Neuronal stem cell (in vitro differentiated cells): ENCODE measurements at places on chromosomes 6 and 20.

GRCh38 chr20:9919271-9920014, 80.6 kb upstream of the PAK5 start:
- no peaks in the 10 kb centered on the region for H3K27me3 ChIP-seq
- H3K4me3 ChIP-seq: no peak overlapping the region
- H3K36me3 ChIP-seq: no peaks in the 10 kb centered on the region
- no peaks in the 10 kb centered on the region for H3K4me1 ChIP-seq
- H3K27ac ChIP-seq: no peak overlapping the region
- DNase-seq: no peak

- no peak for DNase-seq
- peaks cover 10% of the 10 kb centered on the region for H3K36me3 ChIP-seq
- H3K27ac ChIP-seq: no peak overlapping the region
- no peaks in the 10 kb centered on the region for H3K27me3 ChIP-seq
- H3K4me1 ChIP-seq: peaks cover 9% of the 10 kb centered on the region
These were observed 859 bp upstream of the SMIM29 start for GRCh38 chr6:34249469-34250261.

DNA sequence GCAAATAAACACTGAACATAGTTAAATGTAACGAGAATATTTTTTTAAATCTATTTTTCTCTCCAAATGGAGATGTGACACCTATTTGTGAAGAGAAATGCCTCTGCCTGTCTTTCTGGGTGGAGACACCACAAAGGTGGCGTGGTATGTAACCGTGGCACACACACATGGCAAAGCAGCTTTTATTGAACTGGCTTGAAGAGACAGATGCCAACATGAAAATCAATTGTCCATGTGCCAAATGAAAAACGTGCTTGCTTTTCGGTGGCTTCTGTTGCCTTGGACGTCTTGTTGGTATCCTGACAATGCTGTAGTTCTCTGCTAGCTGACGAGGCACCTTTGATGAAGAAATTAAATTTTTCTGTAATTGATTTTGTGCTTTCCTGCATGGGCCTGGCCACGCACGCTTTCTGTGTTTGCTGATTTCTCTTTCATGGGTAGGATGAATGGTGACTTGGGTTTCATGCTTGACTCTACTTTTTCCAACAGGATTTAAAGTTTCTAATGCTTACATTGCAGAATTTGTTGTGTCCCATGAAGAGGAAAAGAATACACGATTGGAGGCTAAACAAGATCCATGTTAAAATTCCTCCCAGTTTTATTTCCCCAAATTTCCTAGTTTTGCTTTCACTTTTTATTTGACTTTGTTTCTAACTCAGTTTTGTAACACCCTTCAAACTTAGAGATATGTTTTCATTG, 202.6 kb downstream of the TMEM242 start:
- no peak overlapping the region for H3K4me3 ChIP-seq
- no peaks in the 10 kb centered on the region for H3K27me3 ChIP-seq
- H3K4me1 ChIP-seq: no peaks in the 10 kb centered on the region
- no peaks in the 10 kb centered on the region for H3K36me3 ChIP-seq

DNA sequence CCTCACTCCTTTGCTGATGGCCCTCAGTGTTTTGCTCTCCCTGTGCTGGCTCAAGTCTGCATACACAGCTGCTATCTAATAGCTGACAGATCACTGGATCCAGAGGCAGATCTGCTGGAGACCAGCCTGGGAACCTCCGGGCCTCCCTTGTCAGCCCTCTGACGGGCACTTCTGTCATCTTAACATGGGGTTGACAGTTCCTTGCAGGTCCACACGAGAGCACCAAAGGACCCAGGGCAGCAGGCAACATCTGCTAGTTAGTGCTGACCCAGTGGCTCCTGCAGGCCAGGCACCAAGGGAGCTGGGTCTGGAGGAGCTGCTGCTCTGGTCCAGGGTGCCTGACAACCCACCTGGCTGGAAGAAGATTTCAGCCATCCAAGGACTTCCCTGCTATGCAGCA, 208.1 kb downstream of the UST start:
- H3K4me1 ChIP-seq: no peaks in the 10 kb centered on the region
- H3K4me3 ChIP-seq: peak overlapping the region; percentile 3
- no peaks in the 10 kb centered on the region for H3K27me3 ChIP-seq
- DNase-seq: no peak
- peaks cover 5% of the 10 kb centered on the region for H3K36me3 ChIP-seq

DNA sequence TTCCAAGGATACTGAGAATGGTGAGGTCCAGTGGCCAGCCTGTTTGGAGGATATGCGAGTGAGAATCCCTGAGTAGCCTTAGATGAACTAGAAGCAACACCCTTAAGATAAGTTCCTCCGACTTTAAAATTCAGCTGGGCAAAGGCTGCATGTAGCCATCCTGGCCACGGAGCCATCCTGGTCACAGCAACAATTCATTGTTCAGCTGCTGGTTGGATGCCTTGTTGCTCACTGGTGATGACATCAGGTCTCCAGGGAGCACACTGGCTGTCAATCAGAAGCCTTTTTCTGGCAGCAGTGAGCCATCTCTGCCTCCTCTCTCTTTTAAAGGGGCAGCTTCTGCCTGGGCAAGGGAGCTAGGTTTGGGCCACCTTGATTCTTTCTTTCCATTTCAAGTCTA, 22.4 kb upstream of the RIMS4 start:
- peaks cover 5% of the 10 kb centered on the region for H3K4me1 ChIP-seq
- no peaks in the 10 kb centered on the region for H3K36me3 ChIP-seq
- H3K27ac ChIP-seq: no peak overlapping the region
- H3K27me3 ChIP-seq: no peaks in the 10 kb centered on the region

- no peaks in the 10 kb centered on the region for H3K27me3 ChIP-seq
- peaks cover 3% of the 10 kb centered on the region for H3K36me3 ChIP-seq
- no peak overlapping the region for H3K4me3 ChIP-seq
- no peak for DNase-seq
- H3K4me1 ChIP-seq: peaks cover 12% of the 10 kb centered on the region
These were observed 1.7 kb downstream of the TNXB start for GRCh38 chr6:32107406-32107805.
